ENCODE measurements at places on chromosomes 6 and 20.

DNA sequence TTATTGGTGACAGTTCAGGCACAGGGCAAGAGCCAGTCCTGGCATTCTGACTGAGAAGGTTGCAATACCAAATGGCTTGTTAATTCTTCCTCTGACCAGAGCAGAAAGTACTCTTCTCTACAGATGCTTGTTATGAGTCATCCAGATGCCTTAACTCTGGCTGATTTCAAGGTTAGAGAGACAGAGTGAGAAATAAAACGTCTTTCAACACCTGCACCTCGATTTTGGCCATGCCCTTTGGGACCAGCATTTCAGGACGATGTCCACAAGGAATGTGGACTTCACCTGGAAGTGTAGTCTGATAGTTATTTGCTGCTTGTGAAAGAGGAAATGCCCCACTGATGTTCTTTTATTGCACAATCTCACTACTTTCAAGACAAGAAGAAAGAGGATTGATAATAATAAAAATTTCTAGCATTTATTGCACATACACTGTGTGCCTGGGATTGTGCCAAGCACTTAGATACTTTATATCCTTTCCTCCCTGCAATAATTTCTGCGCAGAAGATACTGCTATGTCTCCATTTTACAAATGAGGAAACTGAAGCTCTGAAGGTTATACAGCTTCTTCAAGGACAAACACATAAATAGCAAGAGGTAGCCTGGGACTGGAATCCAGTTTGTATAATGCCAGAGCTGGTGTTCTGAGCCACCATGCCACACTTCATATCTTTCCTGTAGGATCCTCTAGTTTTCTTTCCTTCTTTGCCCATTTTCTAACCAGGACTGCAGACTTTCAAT, 33.5 kb upstream of the MCM3 start:
- no peak for DNase-seq

- DNase-seq, result no peak
Observed at GRCh38 chr20:23654717-23655116, 17.0 kb upstream of the CST3 start.

GRCh38 chr20:6057691-6058090, 3.8 kb upstream of the LRRN4 start:
- DNase-seq, result no peak

- no peak for DNase-seq
Observed at GRCh38 chr6:33108307-33108706, 32.5 kb downstream of the HLA-DPB1 start.

GRCh38 chr6:14858808-14859207, 387.1 kb upstream of the JARID2 start:
- no peak for DNase-seq

DNA sequence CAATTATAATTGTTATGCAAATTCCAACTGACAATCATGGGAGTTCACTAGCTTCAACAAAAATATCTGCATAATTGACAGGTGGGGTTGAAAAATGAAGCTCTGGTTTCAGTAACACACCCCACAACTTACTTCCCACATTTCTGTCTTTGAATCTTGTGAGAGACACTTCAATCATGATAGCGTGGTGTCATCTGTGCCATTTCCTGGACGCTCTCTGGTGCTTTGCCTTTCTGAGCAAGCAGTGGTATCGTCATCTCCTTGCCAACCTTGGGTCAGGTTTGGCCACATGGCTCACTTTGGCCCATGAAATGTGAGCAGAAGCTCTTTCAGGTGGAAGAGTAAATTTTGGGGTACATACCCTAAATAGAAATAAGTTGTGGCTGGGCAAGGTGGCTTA, 10.2 kb downstream of the BMP7 start:
- DNase-seq, result no peak

DNA sequence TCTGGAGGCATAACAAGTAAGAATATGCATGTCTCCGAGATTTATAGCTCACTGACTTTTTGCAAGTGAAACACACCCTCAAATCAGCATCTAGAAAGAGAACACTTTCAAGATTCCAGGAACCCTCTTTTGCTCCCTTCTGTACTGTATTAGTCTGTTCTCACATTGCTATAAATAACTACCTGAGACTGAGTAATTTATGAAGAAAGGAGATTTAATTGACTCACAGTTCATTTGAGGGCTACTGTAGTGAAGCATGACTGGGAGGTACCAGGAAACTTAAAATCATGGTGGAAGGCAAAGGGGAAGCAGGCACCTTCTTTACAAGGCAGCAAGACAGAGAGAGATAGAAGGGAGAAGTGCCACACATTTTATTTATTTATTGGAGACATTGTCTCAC, 269.9 kb downstream of the UTRN start:
- no peak for DNase-seq
